ENCODE measurements at places on chromosomes 3 and 15.

GRCh38 chr15:78097667-78098066 lies 5.3 kb downstream of the SH2D7 start:
- DNase-seq = no peak

- DNase-seq = no peak
These were observed 82.8 kb downstream of the TIGIT start for GRCh38 chr3:114376516-114377185.

- DNase-seq = no peak
These were observed 43.9 kb downstream of the ST3GAL6 start for GRCh38 chr3:98807011-98807410.

- DNase-seq = no peak
These were observed 113.3 kb downstream of the PDCD6IP start for GRCh38 chr3:33911525-33912322.

DNA sequence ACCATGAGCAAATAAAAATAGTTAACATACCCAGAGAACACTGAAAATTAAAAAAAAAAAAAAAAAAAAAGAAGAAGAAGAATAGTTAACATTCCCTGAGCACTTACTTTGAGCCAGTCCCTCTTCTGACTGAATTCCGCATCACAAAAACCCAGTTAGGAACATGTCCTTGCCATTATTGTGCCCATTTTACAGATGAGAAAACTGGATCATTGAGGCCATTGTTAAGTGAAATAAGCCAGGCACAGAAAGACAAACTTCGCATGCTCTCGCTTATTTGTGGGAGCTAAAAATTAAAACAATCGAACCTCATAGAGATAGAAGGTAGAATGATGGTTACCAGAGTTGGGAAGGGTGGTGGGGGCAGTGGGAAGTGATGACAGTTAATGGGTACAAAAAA lies 119.5 kb downstream of the FGF12 start:
- DNase-seq = no peak

DNA sequence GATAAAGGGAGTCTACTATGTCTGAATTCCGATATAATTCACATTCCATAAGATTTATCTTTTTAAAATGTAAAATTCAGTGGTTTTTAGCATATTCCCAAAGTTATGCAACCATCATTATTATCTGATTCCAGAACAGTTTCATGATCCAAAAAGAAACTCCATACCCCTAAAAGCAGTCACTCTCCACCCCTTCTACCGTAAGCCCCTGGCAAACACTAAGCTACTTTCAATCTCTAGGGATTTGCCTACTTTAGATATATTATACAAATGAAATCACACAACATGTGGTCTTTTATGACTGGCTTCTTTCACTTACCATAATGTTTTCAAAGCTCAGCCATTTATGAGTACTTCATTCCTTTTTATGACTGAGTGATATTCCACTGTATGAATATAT lies 65.6 kb downstream of the TMEM212 start:
- no peak for DNase-seq

DNA sequence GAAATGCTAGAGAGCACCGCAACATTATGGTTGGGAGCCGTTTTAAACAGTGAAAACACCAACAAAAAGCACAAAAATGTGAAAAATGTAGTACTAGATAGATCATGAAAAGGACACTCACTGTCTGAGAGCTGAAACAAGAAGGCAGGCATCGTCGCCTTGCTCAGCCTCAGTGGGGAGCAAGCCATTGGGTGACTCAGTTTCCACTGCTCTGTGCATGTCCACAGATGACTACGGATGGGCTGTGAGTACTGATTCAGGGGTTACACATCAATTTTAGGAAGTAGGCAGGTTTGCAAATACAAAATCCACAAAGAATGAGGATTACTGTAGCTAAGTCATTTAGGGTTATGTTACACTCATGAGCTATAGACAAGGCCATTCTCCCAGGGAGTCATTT lies 10.8 kb downstream of the NOX5 start:
- DNase-seq = no peak

DNA sequence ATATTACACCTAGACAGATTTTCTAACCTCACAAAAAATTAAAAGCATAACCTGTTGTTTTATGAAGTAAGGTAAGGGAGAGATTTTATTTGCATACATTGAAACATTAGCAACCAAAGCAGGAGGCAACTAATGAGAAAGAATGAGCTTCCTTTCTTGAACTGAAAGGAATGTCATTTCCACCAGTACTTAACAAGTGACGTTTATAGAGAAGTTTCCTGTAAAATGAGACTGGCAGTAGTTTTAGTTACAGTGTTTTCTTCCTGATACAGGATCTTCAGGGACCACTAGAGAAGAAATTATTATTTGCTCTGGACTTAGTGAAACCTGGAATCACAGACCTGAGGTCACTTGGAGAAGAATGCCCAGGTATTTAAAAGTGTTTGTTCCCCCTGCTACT lies 27.4 kb upstream of the FRMD5 start:
- DNase-seq = no peak

GRCh38 chr3:194757647-194758061 lies 72.0 kb downstream of the FAM43A start:
- DNase-seq = no peak

- no peak for DNase-seq
These were observed 66.7 kb upstream of the MME start for GRCh38 chr3:155013427-155013826.

DNA sequence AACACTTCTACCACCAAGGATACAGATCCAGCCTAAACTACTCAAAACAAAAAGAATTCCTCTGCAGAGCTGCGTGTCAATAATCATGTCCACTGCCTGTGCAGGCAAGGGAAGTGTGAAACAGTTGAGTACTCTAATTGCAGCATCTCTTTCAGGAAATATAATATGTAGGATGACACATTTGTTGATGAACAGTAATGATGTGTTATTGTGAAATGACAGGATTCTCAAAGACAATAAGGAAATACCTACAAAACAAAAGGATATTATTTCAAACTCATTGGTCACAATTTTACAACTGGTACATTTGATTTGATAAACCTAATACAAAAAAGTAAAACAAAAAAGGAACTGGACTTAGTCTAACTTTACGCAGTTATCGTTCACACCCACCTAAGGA lies 4.4 kb downstream of the SPG11 start:
- DNase-seq = no peak

GRCh38 chr15:70526221-70526973 lies 237.0 kb downstream of the UACA start:
- DNase-seq = peak; percentile 79

- DNase-seq = no peak
These were observed 839.8 kb upstream of the ALCAM start for GRCh38 chr3:104526901-104527401.

DNA sequence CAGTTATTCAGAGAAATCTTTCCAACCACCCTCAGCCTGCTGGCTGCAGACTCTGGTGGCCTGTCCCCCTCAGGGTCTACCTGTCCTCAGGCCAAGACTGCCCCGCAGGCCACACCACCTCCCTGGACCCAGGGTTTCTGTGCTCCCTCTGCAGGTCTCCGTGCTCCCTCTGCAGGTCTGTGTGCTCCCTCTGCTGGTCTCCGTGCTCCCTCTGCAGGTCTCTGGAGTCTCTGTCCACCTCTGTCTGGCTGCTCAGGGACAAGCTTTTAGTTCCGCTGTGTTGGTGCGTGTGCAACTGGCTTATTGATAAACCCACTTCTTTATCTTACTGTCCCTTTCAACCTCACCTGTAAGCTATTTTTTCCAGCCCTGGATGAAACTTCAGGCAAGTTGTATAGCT lies 30.1 kb downstream of the BDH1 start:
- DNase-seq = no peak

- DNase-seq = no peak
These were observed 47.7 kb upstream of the FMN1 start for GRCh38 chr15:33242165-33242564.

DNA sequence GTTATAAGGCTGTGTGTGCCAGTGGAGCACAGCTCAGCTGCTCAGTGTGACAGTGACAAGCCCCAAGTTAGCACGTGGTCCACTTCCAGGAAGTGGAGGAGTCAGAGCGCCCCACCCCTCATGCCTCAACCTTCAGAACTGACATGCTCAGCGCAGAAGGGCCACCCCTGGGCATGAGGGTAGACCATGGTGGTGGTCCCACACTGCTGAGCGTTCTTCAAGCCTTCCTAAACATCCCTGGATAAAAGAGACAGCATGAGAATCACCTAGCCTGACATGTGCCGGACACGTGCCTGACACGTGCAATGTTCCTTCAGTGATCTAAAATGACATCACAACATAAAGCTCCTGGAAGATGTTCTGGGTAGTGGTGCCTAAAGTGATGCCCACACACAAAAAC lies 16.8 kb downstream of the ATP10A start:
- DNase-seq = no peak

DNA sequence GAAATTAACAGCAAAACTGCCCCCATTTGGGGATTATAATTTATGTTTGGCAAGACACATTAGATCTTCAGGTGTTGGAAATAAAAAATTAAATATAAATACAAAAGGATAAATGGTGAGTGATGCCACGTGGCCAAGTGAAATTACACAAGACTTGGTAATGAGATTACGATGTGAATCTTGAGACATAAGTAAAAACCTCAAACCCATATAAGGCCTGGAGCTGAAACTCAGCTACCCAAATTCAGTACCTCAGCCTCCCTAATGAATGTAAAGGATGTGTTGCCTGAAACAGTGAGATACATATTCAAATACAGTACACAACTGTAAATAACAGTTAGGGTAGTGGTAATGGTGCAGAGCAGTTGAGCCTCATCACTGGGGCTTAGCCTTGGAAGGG lies 1146.6 kb downstream of the OTOL1 start:
- no peak for DNase-seq

Measured in NCI-H524 treated with DMSO at 0.1 percent for 48 hours (cell line).